Stomach (tissue), 19 donors: ENCODE measurements at places on chromosomes 7 and 10.

- DNase-seq = peak; percentile 86
These were observed 17.6 kb upstream of the IMPDH1 start for GRCh38 chr7:128427289-128427891.

DNA sequence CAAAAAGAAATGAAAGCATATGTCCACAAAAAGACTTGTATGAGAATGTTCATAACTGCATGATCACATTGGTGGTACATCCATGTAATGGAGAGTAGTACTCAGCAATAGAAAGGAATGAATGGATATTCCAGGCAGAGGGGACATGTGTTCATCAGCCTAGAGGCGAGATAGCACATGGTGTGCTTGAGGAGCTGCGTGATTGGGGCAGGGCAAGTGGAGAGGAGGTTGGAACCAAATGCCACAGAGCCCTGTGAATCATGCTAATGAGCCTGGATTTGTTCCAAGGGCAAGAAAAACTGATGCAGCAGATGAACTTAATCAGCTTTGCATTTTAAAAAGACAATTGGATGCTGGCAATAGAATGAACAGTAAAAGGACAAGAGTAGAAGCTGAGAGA, 73.3 kb downstream of the C10orf90 start:
- DNase-seq = no peak

- no peak for DNase-seq
These were observed 23.0 kb downstream of the PHYH start for GRCh38 chr10:13276749-13277365.

DNA sequence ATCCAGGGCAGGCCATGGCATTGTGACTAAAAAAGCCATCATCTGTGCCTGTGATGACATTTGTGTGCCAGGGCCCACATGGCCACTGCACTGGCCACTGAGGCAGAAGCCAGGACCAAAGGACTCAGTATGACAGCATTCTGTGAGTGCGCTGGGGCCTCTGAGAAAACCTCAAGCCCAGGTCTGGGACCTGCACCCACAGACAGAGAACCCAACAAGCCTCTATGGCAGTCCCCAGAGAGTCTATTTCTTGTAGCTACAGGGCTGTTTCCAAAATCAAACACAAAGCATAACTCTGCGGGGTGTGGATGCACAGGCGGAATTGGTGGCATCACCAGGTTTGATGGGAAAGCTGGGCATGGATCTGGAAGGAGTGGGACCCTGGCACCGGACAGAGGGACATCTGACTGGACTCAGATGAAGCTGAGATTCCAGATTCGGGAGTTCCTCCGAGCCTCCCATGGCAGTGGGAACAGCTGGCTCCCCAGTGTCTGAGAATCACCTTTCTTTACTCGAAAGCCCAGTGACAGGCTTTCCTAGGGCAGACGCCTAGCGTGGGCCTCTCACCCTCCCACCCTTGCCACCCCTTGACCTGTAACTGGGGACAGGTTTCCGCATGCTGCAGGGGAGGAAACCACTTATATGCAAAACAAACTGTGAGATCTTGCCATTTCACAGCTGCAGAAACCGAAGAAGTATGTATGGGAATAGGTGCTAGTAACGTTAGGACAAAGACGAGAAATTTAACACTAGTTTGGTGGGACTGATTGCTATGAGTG, 70.6 kb upstream of the RHEB start:
- DNase-seq = no peak

GRCh38 chr10:10128387-10128786, 889.3 kb upstream of the CELF2 start:
- no peak for DNase-seq

DNA sequence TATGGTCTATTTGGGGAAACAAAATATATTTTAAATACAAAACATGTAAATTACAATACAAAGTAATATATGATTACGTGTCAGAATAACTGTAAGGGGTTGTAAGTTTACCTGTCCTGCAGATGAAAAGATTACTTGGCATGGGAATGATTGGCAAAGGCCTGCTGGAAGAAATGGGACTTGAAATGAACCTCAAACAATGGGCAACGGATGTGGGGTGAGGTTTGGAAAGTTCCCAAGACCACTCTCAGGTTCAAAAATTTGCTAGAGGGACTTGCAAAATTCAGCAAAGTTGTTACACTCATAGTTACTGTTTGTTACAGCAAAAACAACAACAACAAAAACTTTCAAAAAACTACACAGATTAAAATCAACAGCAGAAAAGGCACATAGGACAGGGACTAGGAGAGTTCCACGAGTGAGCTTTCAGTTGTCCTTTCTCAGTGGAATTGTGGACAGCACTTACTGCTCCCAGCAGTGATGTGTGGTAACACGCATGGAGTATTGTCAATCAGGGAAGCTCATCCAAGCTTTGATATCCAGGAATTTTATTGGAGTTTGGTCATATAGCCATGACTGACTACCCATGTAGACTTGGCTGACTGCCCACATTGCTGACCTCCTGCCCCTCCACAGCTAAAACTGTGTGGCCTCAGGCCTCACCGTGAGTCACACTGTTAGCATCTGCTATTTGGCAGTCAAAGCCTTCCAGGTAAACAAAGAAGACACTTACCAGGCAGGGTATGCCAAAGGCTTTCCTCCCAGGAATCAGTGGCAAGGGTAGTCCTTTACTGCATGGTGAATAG, 43.8 kb downstream of the EXOC6 start:
- DNase-seq = peak; percentile 53

GRCh38 chr10:19209319-19209718, 160.7 kb downstream of the MALRD1 start:
- DNase-seq = no peak

DNA sequence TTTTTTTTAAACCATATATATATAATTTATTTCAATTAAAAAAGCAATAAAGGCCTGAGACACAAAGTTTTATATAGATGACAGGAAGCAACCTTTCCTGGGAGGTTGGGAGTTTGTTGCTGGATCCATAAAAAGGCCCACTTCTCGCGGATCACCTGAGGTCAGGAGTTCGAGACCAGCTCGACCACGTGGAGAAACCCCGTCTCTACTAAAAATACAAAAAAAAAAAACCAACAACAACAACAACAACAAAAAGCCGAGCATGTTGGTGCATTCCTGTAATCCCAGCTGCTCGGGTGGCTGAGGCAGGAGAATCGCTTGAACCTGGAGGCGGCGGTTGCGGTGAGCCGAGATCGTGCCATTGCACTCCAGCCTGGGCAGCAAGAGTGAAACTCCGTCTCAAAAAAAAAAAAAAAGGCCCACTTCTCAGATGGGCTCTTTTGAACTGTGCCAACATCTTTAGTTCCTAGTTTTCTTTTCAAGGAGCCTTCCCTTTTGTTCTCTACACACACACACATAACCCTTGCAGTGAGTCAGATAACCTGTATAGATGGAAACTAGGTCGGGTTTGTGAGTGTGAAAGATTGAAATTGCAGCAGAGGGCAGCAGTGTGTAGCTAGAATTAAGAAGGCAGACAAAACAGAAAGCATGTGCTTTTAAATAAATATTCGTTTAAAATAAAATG, 1.2 kb upstream of the SMNDC1 start:
- peak; percentile 56 for DNase-seq

DNA sequence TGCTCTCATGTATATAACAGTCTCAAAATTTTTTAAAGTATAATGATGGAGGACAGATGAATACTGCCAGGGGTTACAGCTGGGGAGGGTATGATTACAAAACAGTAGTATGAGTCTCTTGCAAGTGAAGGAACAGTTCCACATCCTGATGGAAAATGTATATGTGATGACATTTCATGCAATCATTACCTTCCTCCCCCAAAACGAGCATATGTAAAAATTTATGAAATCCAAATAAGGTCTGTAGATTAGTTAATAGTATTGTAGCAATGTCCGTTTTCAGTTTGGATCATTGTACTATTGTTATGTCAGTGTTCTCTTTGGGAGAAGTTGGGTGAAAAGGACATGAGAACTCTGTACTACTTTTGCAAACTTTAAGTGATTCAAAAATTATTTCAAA, 38.0 kb downstream of the DRGX start:
- no peak for DNase-seq

DNA sequence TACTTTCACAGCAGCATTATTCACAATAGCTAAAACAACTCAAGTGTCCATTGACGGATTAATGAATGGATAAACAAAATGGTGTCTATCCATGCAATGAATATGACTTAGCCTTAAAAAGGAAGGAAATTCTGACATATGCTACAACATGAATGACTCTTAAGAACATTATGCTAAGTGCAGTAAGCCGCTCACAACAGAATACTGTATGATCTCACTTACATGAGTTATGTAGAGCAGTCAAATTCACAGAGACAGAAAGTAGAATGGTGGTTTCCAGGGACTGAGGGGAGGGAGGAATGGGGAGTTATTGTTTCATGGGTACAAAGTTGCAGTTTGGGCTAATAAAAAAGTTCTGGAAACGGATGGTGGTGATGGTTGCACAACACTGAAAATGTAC, 282.0 kb downstream of the GRID1 start:
- DNase-seq = no peak

DNA sequence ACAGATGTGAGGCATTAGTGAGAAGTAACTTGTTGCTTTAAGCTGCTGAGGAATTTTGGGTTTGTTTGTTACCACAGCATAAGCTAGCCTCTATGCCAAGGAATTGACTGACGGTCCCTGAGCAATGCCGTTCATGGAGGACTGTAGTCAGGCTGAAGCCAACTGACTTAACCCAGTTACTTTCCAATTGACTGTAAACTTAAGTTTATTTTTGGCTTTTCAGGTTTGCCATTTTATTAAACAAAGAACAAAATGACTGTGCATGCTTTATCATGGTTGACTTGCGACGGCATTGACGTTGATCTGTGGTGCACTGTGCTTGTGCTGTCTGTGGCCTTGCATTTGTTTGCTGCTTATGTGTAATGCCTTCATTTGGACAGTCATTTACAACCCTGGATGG, 53.5 kb downstream of the DNAJB9 start:
- DNase-seq = no peak

DNA sequence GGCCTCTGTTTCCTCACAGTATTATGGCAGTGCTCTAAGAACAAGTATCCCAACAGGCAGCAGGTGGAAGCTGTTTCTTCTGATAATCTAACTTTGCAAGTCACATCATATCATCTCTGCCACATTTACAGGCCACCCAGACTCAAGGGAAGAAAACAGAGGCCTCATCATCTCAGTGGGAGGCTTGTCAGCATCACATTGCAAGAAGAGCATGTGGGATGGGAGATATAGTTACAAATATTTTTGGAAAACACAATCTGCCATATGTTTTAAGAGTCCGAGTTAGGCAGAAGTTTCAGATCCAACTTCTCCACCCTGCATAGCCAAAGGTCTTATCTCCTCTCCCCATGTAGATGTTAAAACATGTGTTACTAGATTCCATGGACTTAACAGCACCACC, 130.4 kb upstream of the PDE1C start:
- no peak for DNase-seq

- DNase-seq = no peak
These were observed 694 bp downstream of the RBM20 start for GRCh38 chr10:110644598-110645462.

GRCh38 chr7:157402911-157403534, 66.2 kb downstream of the DNAJB6 start:
- DNase-seq = no peak

- DNase-seq = no peak
These were observed 4.9 kb upstream of the SRI start for GRCh38 chr7:88224601-88225275.

- peak; percentile 61 for DNase-seq
These were observed 26.0 kb downstream of the LEP start for GRCh38 chr7:128266883-128267594.

DNA sequence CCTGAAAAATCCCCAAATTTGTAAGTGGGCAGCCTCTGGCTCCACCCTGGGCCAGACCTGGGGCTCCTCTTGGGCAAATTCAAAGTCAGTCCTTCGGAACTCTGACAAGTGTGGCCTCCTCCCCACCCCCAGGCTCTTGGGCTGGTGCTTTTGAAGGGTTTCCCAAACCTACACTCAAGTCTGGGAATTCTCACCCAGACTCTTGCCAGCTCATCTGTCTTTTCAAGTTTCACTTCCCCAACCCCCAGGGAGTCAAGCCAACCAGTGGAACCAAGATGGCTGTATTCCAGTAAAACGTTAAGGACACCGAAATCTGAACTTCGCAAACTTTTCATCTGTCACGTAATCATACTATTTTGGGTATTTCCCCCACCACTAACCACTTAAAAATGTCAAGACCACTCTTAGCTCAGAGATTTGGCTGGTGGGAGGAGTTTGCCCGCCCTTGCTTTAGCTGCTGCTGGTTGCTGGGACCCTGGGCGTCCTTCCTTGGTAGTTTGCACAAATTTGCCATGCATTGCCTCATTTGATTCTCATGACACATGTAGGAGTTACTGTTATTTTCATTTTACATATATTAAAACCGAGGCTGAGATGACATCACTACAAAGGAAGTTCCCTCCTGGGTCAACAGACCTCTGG, 1.7 kb upstream of the MYO1G start:
- peak; percentile 46 for DNase-seq

DNA sequence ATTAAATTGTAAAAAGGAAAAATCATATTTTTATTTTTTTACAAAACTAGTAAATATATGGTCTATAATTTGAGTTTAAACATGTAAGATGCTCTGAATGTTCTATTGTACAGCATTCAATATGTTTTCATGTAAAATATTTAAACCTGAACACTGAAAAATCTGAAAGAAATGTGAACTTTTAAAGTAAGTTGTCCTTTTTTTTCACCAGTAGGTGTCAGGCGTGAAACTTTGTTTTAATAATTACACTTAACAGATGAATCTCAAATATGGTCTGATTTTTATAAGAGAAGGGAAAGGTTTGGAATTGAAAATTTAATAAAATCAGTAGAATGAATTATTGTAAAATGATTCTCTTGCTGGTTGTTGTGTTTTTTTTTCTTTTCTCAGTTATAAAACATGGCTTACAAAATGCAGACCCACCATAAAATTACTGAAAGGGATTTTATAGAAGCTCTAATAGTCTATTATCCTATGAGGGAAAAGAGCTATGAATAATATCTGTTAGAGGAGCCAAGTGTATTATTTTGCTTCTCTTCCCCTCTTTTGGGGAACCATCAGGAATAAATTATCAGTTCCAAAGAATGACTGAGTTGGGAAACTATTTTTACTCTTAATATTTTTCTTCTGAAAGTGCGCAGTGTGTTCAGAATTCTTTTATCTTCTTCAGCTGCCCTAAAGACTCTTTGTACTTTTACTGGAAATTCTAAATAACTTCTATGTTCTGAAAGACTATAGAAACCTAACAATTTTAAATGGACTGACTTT, 217.7 kb upstream of the FZD1 start:
- no peak for DNase-seq

- peak; percentile 43 for DNase-seq
These were observed 38.2 kb upstream of the PFKFB3 start for GRCh38 chr10:6164271-6165095.

- no peak for DNase-seq
These were observed 77.6 kb upstream of the PRKCQ start for GRCh38 chr10:6657669-6658068.

GRCh38 chr10:86385806-86386205, 19.2 kb upstream of the GRID1 start:
- no peak for DNase-seq
